C1 segment of cervical spinal cord (tissue), 14 donors: ENCODE measurements at places on chromosomes 7 and 10.

DNA sequence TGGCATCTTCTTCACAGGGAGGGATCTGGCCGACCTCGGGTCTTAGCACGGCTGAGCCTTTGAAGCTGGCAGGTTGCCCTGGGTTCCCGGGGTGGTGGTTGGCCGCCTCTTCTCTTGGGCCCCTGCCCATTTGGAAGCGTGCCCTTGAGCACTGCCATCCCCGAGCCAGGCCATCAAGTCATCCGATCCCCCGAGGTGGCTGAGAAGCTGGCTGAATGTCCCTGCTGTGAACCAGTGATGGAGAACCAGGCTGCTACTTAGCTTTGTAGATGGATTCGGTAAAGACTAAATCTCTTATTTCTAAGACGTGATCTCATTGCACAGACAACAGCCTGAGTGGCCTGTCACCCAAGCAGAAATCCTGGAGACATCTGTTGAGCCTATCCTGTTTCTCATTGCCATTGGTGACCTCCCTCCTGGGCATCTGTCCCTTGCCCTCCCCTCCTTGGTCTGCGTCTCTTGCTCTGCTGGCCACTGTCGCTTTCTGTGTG lies 74.3 kb downstream of the GRK5 start:
- peak; percentile 63 for DNase-seq

- DNase-seq = no peak
These were observed 114.1 kb upstream of the SORCS3 start for GRCh38 chr10:104527013-104527412.

DNA sequence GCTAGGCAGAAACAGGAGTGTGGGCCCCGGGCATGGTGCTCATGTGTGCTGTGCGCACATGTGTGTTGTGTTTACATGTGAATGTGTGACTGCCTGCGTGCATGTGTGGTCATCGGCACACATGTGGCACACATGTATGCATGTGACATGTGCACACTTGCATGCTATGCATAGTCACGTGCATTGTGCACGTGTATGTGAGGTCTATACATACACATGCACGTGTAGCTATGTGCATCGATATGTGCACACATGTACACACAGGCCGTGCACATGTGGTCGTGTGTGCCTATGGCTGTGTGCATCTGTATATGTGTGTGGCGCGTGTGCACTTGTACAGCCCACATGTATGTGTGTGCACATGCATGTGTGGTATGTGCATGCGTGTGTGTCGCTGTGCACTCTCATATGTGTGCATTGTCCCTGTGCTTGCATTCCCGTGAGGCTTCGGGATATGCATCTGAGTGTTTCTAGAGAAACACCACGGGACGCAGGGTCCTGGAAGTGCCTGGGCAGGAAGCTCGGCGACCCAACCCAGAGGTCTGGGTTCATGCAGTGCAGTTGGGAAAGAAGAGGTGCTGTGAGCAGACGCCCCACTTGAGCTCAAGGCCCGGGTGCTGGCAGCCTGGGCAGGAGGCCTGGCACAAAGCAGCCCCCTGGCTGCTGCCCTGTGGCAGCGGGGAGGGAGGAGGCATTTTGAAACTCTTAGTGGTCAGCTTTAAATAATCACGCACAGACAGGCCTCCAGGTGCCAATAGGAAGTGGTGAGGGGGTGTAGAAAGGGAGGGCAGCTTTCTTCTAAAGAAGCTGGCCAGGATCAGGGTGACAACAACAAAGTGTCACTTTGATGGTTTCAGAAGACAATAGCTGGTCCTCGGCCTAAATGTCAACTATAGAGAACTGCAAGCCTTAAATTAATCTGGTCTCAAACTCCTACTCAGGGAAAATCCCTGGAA lies 410.0 kb upstream of the MGMT start:
- no peak for DNase-seq

DNA sequence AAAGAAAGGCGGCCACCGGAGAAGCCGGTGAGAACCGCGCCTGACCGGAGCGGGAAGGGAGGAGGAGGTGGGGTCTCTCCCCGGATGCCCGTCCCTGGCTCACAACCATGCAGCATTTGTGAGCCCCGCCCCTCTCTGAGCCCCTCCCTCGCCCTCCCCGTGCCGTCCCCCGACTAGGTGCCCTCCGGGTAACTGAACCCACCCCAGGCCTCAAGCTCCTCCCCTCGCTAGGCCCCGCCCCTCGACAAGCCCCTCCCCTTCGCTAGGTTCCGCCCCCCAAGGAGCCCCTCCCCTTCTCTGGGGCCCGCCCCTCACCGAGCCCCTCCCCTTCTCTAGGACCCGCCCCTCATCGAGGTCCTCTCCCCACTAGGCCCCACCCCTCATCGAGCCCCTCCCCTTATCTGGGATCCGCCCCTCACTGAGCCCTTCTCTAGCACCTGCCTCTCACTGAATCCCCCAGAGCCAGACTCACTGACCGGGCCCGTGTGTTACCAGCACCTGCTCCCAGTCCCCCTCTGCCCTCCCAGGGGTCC lies 42.2 kb upstream of the HSPB1 start:
- DNase-seq = no peak

DNA sequence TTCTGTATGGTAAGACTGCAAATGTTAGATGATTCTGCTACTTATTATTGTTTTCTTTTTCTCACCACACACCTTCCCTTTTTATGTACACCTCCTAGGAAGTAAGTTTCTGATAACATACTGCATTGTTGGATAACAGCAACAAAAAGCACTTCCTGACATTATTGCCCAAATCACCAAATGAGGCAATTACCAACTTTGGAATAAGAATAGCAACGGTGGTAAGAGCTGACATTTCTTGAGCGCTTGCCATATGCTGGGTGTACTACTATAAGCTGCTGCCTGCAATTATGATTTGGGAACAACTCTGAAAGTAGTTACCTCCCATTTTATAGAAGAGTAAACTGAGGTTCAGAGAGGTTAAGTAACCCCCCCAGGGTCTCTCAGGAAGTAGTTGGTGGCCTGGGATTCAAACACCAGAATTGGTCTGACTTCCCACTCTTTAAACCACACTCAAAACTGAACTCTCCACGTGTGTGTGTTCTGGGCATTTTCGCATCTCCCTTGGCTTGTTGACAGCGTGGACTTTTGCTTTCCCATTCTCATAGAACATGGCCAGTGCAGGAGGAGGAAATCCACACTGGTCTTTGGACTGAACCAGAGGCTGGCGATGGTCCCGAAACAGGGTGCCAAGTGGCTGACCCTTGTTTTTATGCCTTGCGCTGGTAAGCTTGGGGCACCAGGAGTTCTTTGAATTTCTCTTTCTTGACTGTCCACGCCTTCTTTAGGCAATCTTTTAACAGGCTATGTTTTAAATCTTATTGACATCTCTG lies 71.4 kb downstream of the TCF7L2 start:
- DNase-seq = peak; percentile 47

DNA sequence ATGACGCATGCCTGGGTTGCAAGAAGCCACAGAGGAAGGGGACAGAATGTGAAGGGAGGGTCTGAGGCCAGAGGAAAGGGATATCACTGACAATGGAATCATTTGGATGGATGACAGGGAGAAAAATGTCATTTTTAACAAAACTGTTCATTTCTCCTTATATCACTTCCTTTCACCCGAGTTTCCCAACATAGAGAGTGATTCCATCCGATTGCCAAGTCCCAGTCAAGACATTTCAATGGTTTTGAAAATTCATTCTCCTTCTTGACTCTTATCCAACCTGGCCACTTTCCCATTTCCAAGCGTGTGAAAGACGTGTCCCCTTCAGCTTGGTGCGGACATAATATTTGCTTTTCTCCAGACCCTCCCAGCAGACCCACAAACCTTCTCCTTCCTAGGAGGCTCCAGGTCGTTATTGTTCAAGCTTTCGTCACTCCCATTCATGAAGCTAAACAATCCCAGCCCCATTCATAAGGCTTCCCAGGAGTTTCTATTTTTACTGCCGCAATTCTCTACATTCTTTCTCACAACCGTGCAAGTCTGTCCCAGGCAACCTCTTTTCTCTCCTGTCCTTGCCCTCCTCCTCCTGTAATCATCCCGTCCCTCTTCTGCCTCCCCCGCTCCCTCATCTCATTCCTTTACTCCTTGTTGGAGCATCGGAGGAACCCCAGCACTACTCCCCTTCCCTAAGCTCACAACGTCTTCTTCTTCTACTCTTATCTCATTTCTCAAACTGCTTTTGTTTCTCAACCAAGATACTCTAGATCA lies 301.3 kb upstream of the KLF6 start:
- DNase-seq = no peak
